Nasal cavity respiratory epithelium epithelial cell of viscerocranial mucosa (primary cell): ENCODE measurements at places on chromosomes 11 and 22. TPM values are rescaled to one million over a fixed set of nuclear protein-coding genes. Genes with fewer than 3 reads are reported as not detected.

Gene ME3
- total RNA-seq, result 4.1 and 12.0 TPM in 2 replicates

Gene GALNT18
- 14.4 and 36.7 TPM in 2 replicates for total RNA-seq

Gene CTSF
- 1.4 and 14.9 TPM in 2 replicates for total RNA-seq

Gene OR52A1
- not detected in 2 replicates for total RNA-seq

Gene MAJIN
- not detected in 2 replicates for total RNA-seq

Gene MISFA
- total RNA-seq, result 0.50 TPM in 1 of 2 replicates, not detected in the other

Gene C22orf31
- not detected in 2 replicates for total RNA-seq

Gene SLC17A6
- total RNA-seq, result under 0.01 TPM in 1 of 2 replicates, not detected in the other

Gene FBLN1
- total RNA-seq, result 11.6 and 154 TPM in 2 replicates

Gene SCARF2
- total RNA-seq, result 0.57 and 0.68 TPM in 2 replicates

Gene TMEM151A
- under 0.01 and 0.07 TPM in 2 replicates for total RNA-seq

Gene KCNE3
- total RNA-seq, result 0.43 TPM in 1 of 2 replicates, not detected in the other

Gene FAT3
- 0.07 TPM in 1 of 2 replicates, not detected in the other for total RNA-seq

Gene OR8A1
- total RNA-seq, result not detected in 2 replicates

Gene RFPL2
- not detected in 2 replicates for total RNA-seq

Gene SYT9
- not detected in 2 replicates for total RNA-seq

Gene XKR3
- not detected in 2 replicates for total RNA-seq

Gene OR4D11
- not detected in 2 replicates for total RNA-seq

Gene YAP1
- 195 and 207 TPM in 2 replicates for total RNA-seq

Gene FGF3
- total RNA-seq, result not detected in 2 replicates

Gene MALAT1
- total RNA-seq, result 8,083 and 19,144 TPM in 2 replicates

Gene SAA4
- 0.64 TPM in 1 of 2 replicates, not detected in the other for total RNA-seq

Gene KRTAP5-9
- total RNA-seq, result not detected in 2 replicates

Gene MRGPRX4
- total RNA-seq, result not detected in 2 replicates

Gene NPTXR
- total RNA-seq, result under 0.01 and 5.7 TPM in 2 replicates

Gene MS4A6A
- total RNA-seq, result not detected in 2 replicates

Gene PNPLA3
- total RNA-seq, result 2.7 and 3.5 TPM in 2 replicates

Gene PYGM
- total RNA-seq, result 0.34 and 0.50 TPM in 2 replicates

Gene UBQLN3
- not detected in 2 replicates for total RNA-seq

Gene CSF2RB
- total RNA-seq, result under 0.01 TPM in 2 replicates

Gene OR4A16
- not detected in 2 replicates for total RNA-seq

Gene GLYAT
- total RNA-seq, result not detected in 2 replicates

Gene GNAZ
- total RNA-seq, result 0.14 TPM in 1 of 2 replicates, not detected in the other

Gene ZNF215
- total RNA-seq, result 5.8 and 8.2 TPM in 2 replicates

Gene UBASH3B
- total RNA-seq, result 11.6 and 17.2 TPM in 2 replicates

Gene C22orf15
- total RNA-seq, result not detected in 2 replicates

Gene PRPF19
- total RNA-seq, result 38.3 and 76.7 TPM in 2 replicates

Gene BTBD10
- total RNA-seq, result 117 and 127 TPM in 2 replicates

Gene CRYAB
- 1.0 and 13.2 TPM in 2 replicates for total RNA-seq
